ENCODE measurements at places on chromosomes 3 and 15.

- no peak for DNase-seq
Measured at GRCh38 chr3:79032686-79033318, 735.0 kb downstream of the ROBO1 start.

DNA sequence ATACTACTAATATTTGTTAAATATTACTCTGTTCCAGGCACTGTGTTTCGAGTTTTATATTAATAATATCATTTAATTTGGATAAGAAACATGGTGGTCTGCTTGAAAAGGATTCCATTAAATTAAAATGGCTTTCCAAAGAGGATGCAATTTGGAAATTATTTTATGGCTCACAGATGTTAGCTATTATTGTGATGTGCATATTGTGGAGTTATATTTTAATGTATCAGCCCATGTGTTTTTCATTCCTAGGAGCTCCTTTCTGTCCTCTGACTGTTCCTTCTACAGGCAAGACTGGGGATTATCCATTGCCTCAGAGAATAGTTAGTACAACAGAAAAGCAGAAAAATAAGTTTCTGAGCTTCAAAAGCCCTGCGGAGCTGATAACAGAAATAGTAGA is 376.7 kb upstream of the PDZRN3 start:
- no peak for DNase-seq

DNA sequence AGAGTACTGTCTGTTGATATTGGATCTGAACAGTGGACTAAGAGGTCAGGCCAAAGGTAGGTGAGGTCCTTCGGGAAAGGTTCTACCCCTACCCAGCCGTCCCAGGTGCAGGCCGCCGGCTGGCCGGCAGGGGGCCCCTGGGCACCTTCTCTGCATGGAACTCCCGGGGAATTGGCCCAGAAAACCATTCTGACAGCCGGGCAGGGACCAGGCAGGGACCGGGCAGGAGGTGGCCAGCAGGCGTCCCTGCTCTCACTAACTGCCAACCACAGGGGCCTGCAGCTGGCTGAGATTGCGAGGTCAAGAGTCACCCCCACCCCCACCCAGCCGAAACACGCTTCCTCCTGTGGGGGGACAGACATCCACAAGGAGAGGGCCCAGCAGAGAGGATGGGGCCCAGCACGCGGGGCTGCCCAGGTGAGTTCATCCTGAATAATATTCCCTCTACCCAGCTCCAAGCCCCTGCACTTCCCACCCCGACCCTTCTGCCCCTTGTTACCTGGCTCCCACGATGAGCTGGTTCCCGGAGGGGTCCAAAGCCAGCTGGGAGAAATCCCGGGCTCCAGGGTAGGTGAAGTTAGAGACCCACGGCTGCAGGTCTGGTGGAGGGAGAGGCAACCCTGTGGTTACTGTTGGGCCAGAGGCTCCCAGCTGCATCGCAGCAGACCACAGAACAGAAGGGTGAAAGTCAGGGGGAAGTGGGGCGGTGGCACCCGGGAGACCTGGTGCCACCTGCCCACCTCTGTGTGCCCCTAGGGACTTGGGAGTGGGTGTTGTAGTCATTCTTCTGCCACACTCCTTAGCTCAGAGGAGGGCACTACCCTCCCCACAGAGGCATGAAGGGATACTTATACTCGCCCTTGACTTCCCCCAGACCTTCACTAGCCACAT is 84.4 kb downstream of the SEMA5B start:
- peak; percentile 87 for DNase-seq

DNA sequence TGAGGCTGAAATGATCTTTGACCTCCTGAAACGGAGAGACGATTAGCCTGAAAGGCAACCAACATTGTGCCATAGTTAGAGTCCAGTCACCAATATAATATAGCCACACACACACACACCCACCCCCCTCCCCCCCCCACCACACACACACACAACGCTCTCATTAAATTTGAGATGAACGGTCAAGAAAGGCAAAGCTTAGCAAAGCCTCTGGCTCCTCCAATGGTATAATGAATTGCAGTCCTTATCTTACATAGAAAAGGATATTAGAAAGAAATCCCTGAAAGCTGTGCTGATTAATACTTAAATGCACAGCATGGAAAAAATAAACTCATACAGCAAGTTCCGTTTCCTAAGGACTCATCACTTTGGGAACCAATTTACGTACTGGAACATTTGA is 876 bp upstream of the ZNF385D start:
- no peak for DNase-seq

GRCh38 chr15:69515508-69515907 is 62.9 kb downstream of the RPLP1 start:
- no peak for DNase-seq

- no peak for DNase-seq
Measured at GRCh38 chr3:46692566-46692990, 901 bp downstream of the ALS2CL start.

GRCh38 chr15:64521726-64522164 is 61.4 kb downstream of the ZNF609 start:
- DNase-seq, result no peak

- DNase-seq, result peak; percentile 15
Measured at GRCh38 chr15:85044251-85044853, 62.7 kb downstream of the PDE8A start.

- no peak for DNase-seq
Measured at GRCh38 chr3:99559196-99559595, 79.2 kb upstream of the COL8A1 start.

DNA sequence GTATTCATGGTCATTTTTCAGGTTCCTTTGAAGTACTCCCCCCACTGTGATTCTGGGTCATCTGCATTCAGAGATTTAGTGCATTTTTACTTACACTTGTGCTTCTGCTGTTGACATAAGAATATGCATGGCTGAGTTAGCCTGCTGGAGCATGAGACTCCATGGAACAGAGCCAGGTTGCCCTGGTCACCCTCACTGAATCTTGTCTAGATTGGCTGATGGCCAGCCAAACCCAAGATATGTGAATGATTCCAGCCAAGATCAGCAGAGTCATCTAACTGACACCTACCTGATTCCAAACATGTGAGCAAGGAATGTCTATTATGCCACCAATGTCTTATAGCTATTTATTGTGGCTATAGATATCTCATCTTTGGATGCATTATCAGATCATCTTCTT is 25.1 kb downstream of the DTWD1 start:
- DNase-seq, result no peak

- DNase-seq, result no peak
Measured at GRCh38 chr3:160196511-160197104, 28.6 kb upstream of the C3orf80 start.

- DNase-seq, result no peak
Measured at GRCh38 chr3:28053759-28054158, 187.7 kb upstream of the CMC1 start.

GRCh38 chr15:91950631-91951329 is 97.3 kb downstream of the SLCO3A1 start:
- no peak for DNase-seq

- DNase-seq, result no peak
Measured at GRCh38 chr15:88647351-88648105, 8.7 kb downstream of the ISG20 start.

DNA sequence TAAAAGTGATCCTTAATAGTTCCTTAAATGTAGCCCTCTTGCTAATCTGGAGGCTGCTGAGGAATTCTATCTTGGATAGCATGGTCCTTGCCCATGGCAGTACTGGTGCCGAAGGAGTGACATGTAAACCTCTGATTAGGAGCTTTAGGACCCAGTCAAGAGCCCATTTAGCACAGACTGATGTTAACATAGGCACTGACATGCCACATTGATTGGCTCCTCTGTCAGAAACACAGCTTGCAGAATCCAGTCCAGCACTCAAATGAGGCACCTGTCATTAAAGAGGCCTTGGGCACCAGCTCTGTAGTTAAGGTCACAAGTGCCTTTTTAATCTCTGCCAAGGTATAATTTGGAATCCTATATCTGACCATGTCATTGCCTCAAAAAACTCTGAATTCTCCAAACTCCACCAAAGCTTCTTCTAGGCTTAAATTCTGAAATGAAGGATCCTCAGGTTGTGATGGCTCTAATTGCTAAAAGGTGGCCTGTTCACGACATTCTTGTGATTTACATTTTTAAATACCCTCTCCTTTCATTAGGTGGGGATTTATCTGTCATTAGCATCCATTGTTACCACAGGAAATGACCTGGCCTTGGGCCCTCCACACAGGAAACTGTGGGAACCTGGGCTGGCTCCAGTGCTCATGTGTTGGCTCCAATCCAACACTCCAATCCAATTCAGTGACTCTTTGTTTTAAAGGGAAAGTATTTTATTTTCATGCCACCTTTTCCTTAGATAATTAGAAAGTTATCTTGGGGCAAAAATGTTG is 57.3 kb upstream of the RNF7 start:
- no peak for DNase-seq

DNA sequence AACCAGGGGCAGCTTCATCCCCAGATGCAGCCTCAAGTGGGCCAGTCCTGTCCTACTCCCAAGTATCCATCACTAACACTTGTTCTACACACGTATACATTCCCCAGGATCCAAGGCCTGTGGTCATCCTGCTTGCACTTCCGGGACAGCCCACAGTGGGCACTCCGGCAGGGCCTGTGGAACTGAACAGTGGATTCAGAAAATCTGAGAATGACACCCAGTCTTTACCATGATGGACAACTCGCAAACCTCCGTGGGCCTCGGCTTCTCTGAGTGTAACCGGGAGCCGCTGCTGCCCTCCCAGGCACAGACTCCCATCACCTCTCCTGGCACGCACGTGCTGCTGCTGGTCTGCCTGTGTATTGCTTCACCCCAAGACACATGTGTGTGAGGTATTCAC is 59.6 kb downstream of the ATP10A start:
- no peak for DNase-seq

DNA sequence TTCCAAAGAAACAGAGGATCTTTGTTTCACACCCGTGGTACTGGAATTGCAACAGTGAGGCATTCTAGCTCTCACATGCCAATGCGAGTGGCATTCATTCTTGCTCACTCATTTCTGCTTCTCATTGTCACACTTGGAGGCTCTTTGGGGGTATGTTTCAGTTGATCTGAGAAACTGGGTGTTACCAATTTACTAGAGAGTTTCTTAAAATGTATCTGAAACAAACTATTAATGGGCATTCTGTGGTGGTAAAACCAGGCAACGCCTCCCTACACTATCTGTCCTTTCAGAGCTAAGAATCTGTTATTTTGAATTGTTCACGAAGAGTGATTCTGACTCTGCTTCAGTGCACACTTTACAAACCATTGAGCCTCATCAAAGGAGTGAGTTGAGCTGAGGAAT is 140.6 kb upstream of the BHLHE40 start:
- no peak for DNase-seq

- DNase-seq, result no peak
Measured at GRCh38 chr3:4820296-4821121, 158.7 kb upstream of the BHLHE40 start.

- DNase-seq, result no peak
Measured at GRCh38 chr3:178480274-178480673, 56.0 kb upstream of the KCNMB2 start.

- DNase-seq, result peak; percentile 37
Measured at GRCh38 chr15:92693691-92694331, 38.2 kb upstream of the FAM174B start.

DNA sequence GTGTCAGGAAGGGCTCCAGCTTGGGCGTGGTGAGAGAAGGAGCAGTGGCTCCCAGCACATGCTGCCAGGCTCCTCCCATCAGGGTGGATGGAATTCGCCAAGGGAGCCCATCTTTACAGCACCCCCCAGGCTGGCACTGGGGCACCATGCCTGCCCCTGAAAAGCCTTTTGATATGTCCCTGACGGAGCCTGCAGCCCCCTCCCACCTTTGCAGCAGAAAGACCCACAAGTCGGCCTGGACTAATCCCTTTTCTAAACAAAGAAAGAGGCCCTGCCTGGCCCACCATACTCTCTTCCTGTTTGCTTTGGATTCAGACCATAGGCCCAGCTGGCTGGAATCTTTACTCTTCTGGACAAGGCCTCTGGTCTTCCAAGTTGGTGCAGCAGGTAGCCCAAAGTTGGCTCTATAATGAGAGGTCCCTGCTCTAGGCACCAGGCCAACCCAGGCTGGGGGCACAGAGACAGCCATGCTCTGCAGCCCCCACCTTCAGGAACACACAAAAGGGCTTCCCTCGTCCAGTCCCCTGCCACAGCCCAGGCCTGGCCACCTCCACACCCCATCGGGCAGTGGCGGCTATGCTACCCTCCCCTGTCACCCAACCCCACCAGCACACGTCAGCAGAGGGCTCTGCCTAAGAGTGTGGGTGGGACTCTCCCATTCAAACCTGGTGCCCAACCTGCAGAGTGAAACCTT is 5.4 kb downstream of the ANPEP start:
- DNase-seq, result no peak

- DNase-seq, result no peak
Measured at GRCh38 chr15:50119063-50120040, at the start of gene ATP8B4. TSS of gene ATP8B4 (minus strand) at chr15:50119233. CDS start at chr15:50106966, 12,267 bp downstream.

DNA sequence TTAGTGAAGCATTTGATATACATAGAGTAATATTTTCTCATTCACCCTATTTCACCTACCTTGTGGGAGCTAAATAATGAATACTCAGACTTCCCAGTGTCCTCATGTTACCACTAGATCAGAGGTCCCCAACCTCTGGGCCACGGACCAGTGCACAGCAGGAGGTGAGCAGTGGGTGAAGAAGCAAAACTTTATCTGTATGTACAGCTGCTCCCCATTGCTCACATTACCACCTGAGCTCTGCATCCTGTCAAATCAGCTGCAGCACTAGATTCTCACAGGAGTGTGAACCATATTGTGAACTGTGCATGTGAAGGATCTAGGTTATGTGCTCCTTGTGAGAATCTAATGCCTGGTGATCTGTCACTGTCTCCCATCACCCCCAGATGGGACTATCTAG is 79.4 kb downstream of the RETNLB start:
- no peak for DNase-seq

- no peak for DNase-seq
Measured at GRCh38 chr3:60154011-60154410, 1097.2 kb downstream of the FHIT start.

- DNase-seq, result no peak
Measured at GRCh38 chr3:126061301-126062032, 22.5 kb downstream of the SLC41A3 start.

GRCh38 chr3:67109651-67110204 is 111.6 kb downstream of the KBTBD8 start:
- no peak for DNase-seq

DNA sequence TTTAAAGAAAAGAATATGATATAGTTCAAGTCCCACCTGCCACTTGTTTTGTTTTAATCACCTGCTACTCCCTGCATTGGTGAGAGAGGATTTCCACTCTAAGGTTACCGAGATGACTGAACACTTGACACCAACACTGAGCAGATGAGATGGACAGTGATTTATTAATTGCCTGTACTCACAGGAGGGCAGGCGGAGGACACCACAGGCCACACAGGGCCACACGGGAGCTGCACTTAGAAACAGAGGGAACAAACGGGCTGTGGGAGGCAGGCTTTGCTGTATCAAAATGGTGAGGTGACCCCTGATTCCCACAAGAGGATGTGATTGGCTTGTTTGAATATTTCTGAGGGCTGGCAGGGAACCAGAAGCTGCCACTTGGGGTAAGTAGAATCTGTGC is 10.8 kb downstream of the MINAR1 start:
- DNase-seq, result peak; percentile 27

DNA sequence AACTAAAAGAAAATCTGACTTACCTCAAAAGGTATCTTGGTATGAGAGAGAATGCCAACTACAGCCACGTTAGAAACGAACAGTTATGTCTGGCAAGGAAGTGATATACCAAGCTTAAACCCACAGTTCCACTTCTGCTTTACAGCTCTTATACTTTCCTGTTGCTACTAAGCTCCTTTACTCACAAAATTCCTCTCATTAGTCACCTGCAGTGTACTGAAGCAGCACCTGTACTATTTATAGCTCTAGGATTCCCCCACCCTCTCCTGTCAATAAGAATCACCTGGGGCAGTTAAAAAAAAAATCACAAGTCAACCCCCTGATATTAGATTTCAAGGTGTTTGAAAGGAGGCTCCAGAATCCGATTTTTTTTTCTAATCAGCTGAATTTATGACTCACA is 2.9 kb upstream of the TMEM266 start:
- no peak for DNase-seq

GRCh38 chr3:46552538-46552937 is 13.6 kb downstream of the LRRC2 start:
- no peak for DNase-seq
